ENCODE measurements at places on chromosomes 3 and 15.

- no peak for DNase-seq
Measured at GRCh38 chr3:65899226-65899625, 139.5 kb downstream of the MAGI1 start.

DNA sequence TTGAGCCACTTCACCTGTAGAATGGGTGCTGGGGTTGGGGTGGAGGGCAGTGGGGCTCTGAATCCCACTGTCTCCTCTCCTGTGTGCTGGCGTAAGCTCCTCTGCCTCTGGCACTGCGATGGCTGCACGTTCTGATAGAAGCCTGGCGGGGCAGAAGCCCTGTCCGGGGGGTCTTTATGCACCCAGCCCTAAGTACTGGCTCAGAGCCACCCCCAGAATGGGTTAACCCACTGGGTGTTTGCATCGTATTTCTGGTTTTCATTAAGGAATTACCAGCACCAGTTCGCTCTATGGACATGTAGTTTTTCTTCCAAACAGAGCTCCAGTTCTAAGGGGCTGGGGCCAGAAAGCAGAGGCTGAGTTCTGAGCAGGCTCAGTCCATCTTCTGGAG, 37.7 kb upstream of the CDCP1 start:
- no peak for DNase-seq

DNA sequence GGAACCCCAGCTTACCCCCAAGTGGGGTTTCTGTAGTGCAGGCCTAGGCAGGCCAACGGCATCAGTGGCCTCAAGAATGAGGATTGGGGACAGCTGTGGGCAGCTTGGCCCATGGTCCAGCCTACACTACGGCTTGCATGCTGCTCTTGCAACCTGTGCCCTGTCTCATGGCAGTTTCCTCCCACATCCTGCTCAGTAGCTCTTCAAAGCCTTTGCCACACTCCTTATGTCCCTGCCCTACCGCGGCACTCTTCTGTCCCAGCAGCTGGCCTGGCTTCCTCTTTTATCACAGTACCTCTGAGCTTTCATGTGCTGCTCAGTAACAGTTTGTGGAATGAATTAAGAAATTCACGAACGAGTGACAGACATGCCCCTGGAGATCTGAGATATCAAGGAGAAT, 431.0 kb downstream of the EPHB1 start:
- DNase-seq = no peak

DNA sequence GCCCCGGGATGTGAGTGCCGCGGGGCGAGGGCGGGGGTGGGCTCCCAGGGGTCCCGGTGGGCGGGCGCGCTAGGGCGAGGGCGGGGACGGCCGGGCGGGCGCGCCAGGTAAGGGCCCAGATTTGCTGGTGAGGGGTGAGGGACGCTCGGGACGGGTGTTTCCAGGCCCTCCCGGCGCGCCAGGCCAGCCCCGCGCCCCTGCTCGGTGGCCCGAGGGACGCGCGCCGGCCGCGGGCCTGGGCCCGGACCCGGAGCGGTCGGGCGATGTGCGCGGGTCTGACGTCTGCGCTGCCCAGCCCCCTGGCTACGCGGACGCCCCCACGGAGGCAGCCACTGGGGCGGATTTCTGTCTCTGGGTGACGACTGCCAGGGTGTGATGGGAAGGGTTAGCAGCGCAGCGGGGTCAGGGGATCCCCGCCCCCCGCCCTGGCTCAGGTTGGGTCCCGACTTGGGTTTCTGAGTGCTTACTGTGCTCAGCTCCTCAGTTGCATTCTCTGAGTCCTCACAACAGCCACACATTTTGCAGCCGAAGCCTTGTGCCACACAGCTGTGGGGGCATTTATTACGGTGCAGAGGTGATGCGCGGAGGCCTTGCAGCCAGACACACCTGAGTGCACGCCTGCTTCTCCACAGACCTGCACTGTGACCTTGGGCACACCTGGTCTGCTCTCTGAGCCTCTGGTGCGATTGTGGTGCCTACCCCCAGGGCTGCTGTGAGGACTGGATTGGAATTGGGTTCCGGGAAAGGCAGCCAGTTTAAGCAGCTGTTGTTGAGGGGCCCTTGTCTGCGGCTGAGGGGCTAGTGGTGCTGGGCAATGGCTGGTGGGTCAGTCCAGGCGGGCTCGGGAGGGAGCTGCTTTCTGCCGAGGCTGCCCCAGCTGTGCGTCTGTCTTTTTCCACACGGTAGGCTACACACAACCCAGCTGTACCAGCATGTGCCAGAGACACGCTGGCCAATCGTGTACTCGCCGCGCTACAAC, 523 bp downstream of the HDAC11 start:
- DNase-seq = no peak

- no peak for DNase-seq
Measured at GRCh38 chr15:65914981-65915925, 46.0 kb downstream of the RAB11A start.

GRCh38 chr3:175342196-175342595, 483.1 kb downstream of the NAALADL2 start:
- DNase-seq = no peak

DNA sequence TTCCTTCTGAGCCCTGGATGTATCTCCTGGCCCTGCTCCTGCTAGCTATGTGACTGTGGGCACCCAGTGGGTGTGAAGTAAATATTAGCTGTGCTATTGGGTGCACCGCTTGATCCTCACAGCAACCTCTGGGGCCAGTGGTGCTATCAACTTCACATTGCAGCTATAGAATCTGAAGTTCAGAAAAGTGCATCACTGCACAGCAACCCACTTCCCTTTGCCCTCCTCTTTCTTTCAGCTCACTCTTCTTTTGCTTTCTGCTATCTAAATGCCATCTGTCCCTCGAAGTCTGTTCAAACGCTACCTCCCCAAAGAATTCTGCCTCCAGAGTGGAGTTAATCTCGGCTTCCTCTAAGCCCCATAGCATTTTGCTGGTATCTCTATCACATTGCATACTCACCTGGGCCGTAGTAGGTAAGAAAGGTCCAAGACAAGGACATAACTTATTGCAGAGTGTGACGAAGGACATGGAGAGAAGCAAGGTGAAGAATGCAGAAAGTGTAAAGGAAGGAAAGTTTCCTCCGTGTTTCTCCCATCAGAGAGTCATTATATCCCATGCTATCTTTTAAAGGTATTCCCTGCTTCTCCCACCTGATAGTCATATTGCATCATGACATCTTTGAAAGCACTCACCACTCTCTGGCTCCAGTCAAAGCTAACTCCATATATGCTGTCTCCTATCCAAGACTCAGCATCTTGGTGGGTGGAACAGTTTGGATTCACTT, 57.1 kb upstream of the BCL6 start:
- no peak for DNase-seq

Data from AML-193 (cell line).